Caco-2 (cell line): ENCODE measurements at places on chromosomes 4 and X.
A peak's percentile ranks its signal among the peaks of the same experiment; 100 is the strongest.

DNA sequence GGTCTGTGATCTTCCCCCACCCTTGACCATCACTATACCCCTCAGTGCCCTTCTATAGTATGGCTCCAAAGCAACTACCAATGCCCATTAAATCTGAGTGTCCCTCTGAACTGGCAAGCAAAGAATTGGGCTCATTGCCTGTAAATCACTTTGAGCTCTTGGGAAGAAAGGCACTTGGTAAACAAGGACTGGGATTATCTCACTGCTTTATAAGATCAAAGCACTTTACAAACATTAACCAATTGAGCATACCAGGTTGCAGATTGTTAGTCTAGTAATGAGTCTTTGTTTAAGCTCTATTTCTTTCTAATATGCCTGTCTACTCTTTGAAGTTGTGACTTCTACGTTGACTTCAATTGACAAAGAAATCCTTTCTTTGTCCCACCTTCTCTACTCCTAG is 34.1 kb downstream of the AREG start:
- peak; percentile 52 for DNase-seq

DNA sequence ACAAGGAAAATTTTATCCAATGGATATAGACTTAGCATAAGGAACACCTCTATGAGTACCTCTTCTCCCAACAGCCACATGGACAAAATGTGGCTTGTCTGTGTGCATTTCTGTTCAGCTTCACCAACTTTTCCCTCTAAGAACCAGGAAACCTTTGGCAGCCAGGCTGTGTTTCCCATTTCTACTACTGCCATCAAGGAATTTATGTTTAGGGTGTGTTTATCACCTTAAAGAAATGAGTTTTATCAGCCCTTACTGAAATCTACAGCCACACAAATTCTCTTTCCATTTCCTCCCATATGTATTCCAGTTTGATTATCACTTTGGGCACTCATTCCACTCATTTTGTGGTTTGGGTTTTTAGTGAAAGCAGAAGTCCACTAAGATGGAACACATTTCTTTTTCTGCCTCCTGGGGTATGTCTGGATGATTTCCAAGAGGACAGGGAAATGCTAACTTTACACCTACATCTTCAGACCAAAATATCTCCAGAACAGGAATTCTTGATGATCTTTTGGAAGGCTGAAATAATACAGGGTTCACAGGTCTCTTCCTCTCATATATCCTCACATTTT is 82.6 kb upstream of the MAOA start:
- no peak for DNase-seq

- no peak for DNase-seq
Measured at GRCh38 chrX:48156014-48156413, 25.6 kb downstream of the SPACA5B start.

GRCh38 chr4:54657551-54658251 is at the start of gene KIT:
Gene KIT (plus strand): TSS chr4:54657957. CDS start chr4:54658015, 58 bp downstream.
- DNase-seq, result peak; percentile 50

DNA sequence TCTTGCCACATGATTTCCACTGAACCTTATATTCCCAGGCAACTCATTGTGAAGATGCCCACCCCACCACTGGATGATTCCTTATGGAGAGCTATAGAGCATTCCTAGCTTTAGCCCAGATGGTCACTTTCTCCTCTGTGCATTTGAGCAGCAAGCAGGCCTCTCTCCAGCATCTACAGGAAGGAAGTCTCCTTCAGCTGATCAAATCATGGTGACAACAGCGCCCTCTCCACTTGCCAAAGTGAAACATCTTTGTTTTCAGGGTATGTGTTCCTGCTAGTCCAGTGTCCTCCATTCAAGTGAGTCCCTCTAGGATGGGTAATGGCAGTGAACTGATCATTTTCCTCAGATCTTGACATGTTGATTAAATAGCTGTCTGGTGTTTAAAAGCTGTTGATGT is 10.9 kb upstream of the SYTL5 start:
- DNase-seq, result no peak

GRCh38 chrX:37854148-37854547 is 6.8 kb upstream of the DYNLT3 start:
- DNase-seq, result no peak

DNA sequence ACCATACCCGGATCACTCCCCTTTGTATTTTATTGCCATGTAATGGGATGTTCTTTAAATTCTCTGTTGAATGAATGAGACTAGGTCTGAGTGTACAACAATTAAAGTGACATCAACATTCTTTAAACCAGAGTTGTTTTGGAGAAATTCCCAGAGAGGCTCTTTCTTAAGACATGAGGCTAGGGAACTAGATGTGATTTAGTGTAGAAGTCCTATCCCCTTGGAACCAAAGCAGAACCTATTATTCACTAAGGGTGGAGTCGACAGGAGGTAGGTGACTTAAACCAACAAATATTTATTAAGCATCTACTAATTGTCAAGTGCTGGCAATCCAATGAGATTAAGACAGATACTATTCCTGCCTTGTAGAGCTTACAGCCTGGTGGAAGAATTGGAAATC is 1.7 kb downstream of the EIF1AX start:
- DNase-seq, result no peak

DNA sequence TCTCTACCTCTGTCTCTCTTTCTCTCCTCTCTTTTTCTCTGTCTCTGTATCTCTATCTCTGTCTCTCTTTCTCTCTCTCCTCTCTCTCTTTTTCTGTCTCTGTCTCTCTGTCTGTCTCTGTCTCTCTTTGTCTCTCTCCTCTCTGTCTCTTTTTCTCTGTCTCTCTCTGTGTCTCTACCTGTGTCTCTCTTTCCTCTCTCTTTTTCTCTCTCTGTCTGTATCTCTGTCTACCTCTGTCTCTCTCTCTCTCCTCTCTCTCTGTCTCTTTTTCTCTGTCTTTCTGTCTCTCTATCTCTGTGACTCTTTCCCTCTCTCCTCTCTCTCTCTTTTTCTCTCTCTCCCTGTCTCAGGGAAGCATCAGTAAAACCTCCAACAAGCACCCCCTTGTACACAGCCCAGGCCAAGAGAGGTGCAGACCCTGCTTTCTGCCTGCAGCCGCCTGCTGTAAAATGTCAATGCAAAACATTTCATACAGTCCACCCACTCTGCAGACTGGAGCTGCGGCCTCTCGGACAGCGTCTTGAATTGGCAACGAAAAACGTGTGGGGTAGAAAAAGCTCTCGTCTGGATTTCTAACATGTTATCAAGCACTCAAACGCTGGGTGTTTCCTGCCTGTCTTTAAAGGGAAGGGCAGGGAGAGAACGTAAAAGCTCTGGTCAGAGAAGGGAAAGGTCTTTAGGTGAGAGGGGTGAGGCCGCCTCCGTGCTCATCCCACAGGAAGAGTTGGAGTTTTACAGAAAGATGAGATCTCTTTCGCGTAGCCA is 3.7 kb upstream of the SHOX start:
- no peak for DNase-seq

DNA sequence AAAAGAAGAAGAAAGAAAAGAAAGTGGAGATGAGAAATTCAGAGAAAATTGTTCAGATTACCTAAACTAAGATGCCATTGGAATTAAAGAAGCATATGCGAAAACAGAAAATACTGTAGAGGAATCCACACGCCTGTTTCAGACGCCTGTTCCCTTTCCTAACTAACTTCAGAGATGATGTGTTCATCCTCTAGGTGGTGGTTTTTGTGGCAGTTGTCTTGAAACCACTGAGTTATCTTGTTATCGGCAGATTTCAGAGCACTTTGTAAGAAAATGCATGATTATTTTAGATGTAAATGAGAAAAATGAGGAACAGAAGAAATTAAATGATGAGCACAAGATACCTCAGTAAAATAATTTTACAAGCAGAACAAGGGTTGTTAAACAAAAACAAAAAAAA is 48.3 kb downstream of the FUNDC1 start:
- no peak for DNase-seq

GRCh38 chr4:54745031-54745770 is 87.4 kb downstream of the KIT start:
- DNase-seq, result no peak

- no peak for DNase-seq
Measured at GRCh38 chrX:119045884-119046283, 26.9 kb upstream of the CT47C1 start.

DNA sequence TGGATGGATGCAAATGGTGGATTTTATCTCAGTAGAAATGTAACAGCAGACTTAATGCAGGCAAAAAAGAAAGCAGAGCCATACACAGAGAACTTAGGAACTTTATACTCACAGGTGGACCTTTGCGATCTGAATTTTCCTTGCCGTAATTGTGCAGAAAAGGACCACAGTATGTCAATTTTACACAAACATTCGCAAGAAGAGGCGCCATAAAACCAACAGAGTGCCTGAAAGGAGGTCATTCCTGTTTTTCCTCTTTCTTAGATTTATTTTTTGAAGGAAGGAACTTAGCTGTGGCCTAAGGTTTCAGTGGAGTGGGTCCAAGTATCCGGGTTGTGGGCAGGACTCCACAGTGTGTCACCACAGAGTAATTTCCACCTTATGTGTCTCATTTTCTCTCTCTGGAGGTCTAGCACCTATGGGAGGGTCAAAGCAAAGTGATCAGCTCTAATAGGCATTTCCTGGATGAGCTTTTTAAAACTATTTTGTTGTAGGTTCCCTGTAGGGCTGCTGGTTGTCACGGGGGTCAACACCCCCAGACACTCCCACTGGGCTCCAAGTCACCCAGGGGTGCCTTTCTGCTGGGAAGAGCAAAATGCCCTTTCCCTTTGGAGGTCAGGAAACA is 24.7 kb upstream of the PBDC1 start:
- DNase-seq, result no peak

GRCh38 chrX:7965436-7965835 is 38.2 kb upstream of the PNPLA4 start:
- no peak for DNase-seq

DNA sequence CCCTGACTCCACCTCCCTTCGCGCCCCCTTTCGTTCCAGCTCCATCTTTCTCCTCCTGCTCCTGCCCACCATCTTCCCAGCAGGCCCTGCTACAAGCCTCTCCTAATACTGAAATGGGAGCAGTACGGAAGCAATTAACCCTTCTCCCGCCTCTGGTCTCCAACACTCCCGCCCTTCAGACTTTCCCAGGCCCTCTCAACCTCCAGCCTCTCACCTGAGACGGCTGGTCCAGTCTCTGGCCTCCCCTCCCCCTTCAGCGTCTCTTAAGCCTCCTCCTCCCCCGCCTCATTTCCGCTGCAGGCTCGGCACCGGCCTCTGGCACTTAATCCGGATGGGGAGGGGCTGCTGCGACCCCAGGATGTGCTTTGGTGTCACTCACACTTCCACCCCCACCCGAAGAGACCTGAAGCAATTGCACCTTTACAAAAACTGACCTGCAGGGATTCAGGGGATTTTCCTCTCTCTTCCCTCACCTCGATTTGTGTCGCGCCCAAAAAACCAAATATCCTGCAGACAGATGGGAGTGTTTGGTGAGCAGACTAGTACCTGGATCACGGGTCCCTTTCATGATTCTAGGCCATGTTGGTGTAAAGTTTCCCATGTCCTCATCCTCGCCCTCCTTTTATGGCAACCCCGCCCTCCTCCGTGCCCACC is 657 bp downstream of the TCEAL8 start:
- DNase-seq, result peak; percentile 47

- no peak for DNase-seq
Measured at GRCh38 chr4:116223040-116223732, 862.2 kb downstream of the TRAM1L1 start.

- no peak for DNase-seq
Measured at GRCh38 chr4:1721666-1722550, 587 bp downstream of the TACC3 start.

- DNase-seq, result no peak
Measured at GRCh38 chrX:134294548-134294947, 57.6 kb downstream of the CCDC160 start.

- no peak for DNase-seq
Measured at GRCh38 chr4:87196927-87197326, 23.5 kb downstream of the KLHL8 start.

DNA sequence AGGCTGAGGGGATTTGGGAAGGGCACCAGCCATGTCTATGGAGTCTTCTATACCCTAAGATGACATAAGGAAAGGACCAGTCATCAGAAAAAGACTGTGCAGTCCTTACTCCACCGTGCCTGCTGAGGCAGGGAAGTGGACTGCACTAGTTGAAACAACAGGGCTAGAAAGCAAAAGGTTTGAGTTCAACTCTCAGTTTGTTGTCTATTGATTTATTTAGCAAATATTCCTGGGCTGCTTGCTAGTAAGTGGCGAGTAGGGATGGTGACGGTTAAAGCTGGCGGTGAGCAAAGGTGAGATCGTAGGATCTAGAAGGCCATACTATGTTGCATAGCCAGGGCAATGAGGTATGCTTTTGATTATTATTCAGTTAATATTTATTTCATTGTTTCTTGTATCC is 110.1 kb downstream of the SMIM20 start:
- DNase-seq, result no peak

- DNase-seq, result no peak
Measured at GRCh38 chrX:630007-630611, 482 bp upstream of the SHOX start.

GRCh38 chr4:155307731-155308277 is 69.0 kb downstream of the MAP9 start:
- DNase-seq, result no peak

- DNase-seq, result no peak
Measured at GRCh38 chr4:74656596-74656995, 137.7 kb downstream of the BTC start.

DNA sequence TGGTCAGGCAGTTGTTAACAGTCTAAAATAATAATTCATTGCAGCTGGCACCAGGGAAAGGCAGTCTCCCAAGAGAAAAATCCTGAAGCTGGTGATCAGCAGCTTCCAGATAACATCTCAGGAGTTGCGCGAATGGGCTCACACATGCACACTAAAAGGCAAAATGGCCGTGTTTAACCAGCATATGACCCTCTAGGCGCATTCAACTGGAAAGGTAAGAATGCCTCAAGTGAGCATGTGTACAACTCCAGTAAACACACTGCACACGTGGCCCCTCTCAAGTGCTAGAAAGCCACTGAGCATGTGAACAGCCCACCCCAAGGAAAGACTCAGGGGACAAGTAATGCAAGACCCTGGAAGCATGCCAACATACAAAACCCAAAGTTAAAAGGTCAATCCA is 33.1 kb downstream of the STPG2 start:
- no peak for DNase-seq

DNA sequence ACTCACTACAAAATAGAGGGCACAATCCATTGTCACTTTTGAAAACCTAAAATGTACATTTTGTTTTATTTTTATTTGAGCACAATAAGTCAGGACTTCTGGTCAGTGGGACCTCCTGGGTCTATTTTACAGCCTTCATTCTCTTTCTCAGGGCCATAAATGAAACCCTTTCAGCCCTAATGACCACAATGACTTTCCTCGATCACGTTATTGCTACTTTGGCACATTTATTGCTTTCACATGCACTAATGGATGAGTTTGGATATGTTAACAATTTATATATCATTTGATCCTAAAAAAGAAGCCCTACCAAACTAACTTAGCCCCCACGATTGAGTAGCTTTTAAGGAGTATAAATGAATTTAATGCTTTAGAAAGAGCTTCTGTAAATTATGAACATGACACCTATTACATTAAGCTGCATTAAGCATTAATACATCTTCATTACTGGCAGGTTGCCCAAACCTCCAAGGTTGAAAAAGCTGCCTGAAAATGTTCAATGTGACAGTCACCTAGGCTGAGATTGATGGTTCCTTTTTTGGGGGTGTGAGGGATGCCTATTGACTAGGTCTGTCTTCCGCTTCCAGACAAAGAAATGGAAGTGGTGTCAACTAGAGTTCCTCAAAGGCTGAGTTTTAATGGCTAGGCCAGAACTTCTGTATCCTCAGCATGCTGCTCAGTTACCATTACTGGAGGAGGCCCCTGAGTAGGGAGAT is 296.4 kb downstream of the GPAT3 start:
- DNase-seq, result no peak

GRCh38 chr4:186931519-186931918 is 207.9 kb upstream of the FAT1 start:
- DNase-seq, result no peak

- no peak for DNase-seq
Measured at GRCh38 chrX:91434351-91435168, at the start of gene PABPC5. Gene PABPC5 (plus strand): TSS chrX:91434839. CDS start chrX:91435578, 739 bp downstream.
